ENCODE measurements at places on chromosomes 5 and 9. TPM values are rescaled to one million over a fixed set of nuclear protein-coding genes. Genes with fewer than 3 reads are reported as not detected.

Gene BTNL8
- not detected for total RNA-seq

Gene C9orf152
- total RNA-seq, result not detected

Gene MYMK
- total RNA-seq, result not detected

Gene LPAR1
- 38.0 TPM for total RNA-seq

Gene TMEM174
- not detected for total RNA-seq

Gene CMYA5
- total RNA-seq, result 19.7 TPM

Gene SOWAHA
- 0.14 TPM for total RNA-seq

Gene LRRTM2
- total RNA-seq, result 1.4 TPM
